Activated CD8-positive, alpha-beta memory T cell treated with anti-CD3 and anti-CD28 coated beads, Interleukin-2, amount 10 ng/mL, durations not matched to agents 7 days and 5 days (primary cell): ENCODE measurements at places on chromosomes 5 and 9. TPM values are rescaled to one million over a fixed set of nuclear protein-coding genes. Genes with fewer than 3 reads are reported as not detected.
A peak's percentile ranks its signal among the peaks of the same experiment; 100 is the strongest.

The AGPAT2 gene
- 16.9 TPM for total RNA-seq

The GLRA1 gene
- total RNA-seq, result not detected

The HTR4 gene
- total RNA-seq, result not detected

The TLX3 gene
- not detected for total RNA-seq

The CDH9 gene
- total RNA-seq, result not detected

The CFAP90 gene
- not detected for total RNA-seq

The RASGRF2 gene
- 4.8 TPM for total RNA-seq

- H3K36me3 ChIP-seq, result peaks cover 2% of the 10 kb centered on the region
- no peak overlapping the region for H3K4me3 ChIP-seq
These were observed 16.0 kb downstream of the TERT start for GRCh38 chr5:1278656-1279442.

DNA sequence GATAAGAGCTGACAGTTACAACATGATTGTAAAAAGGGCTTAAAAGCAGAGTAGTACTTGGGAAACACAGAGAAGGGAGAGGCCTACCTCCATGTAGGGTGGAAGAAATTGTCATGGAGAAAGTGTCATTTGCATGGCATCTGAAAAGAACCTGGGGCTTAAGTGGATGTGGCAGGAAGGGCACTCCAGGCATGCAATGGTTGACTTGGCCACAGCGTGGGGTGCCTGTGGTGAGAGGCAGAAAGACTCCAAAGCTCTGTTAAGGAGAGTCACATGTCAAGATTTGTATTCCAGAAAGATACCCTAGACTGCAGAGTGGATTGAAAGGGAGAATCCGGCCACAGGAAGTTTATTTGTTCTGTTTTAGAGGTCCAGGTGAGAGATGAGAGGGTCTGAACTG lies 2.4 kb downstream of the POLR3G start:
- H3K27me3 ChIP-seq, result no peaks in the 10 kb centered on the region
- no peak overlapping the region for H3K4me3 ChIP-seq
- no peak for DNase-seq
- H3K4me1 ChIP-seq, result peaks cover 35% of the 10 kb centered on the region
- peak overlapping the region; percentile 3 for H3K27ac ChIP-seq

DNA sequence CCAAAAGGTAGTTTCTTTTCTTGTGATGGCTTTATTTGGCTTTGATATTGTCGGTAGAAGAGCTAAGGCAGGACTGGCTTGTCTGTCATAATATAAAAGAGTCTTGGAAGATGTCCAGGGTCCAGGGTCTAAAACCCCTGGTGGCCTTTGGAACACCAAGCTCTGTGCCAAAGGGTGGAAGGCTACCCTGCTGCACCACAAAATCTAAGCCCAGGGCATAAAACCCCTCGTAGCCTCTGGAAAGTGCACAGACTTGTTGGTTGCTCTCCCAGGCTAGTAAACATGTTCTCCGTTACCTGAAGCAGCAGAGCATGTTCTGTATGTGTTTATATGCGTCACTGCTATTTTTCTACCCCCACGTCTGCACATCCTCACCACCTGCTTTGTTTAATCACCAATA lies 75.5 kb downstream of the OSTF1 start:
- no peak for DNase-seq
- H3K27me3 ChIP-seq, result no peaks in the 10 kb centered on the region
- H3K36me3 ChIP-seq, result peaks cover 67% of the 10 kb centered on the region
- no peak overlapping the region for H3K4me3 ChIP-seq

GRCh38 chr9:16595227-16595626 lies 275.2 kb downstream of the BNC2 start:
- H3K27me3 ChIP-seq, result no peaks in the 10 kb centered on the region
- H3K27ac ChIP-seq, result no peak overlapping the region
- no peak for DNase-seq
- H3K36me3 ChIP-seq, result no peaks in the 10 kb centered on the region

- no peak overlapping the region for H3K4me3 ChIP-seq
- H3K36me3 ChIP-seq, result no peaks in the 10 kb centered on the region
- no peaks in the 10 kb centered on the region for H3K27me3 ChIP-seq
- H3K27ac ChIP-seq, result no peak overlapping the region
These were observed 17.0 kb downstream of the BTF3 start for GRCh38 chr5:73515232-73515631.

DNA sequence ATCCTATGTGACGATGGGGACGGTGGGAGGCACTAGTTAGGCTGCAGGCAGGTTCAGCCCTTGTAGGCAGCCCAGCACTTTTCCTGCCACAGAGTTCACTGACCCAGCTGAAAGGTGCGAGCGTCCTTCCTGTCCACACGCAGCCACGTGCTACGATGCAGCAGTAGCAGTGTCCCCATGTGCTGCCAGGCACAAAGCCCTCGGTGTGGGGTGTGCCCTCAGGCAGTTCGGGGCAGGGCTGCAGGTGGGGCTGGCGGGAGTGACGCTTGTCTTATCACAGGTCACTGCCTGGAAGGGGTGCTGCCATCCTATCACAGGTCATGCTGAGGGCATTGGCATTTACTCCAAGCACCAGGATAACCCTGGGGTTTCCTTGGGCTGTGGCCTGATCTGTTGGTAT lies 46.8 kb upstream of the CLPTM1L start:
- H3K27me3 ChIP-seq, result peaks cover 5% of the 10 kb centered on the region
- no peak for DNase-seq
- no peaks in the 10 kb centered on the region for H3K36me3 ChIP-seq
- no peak overlapping the region for H3K27ac ChIP-seq
- no peak overlapping the region for H3K4me3 ChIP-seq
- peaks cover 4% of the 10 kb centered on the region for H3K4me1 ChIP-seq

- H3K27ac ChIP-seq, result no peak overlapping the region
- DNase-seq, result no peak
- H3K4me1 ChIP-seq, result peaks cover 2% of the 10 kb centered on the region
- no peaks in the 10 kb centered on the region for H3K36me3 ChIP-seq
These were observed 3.4 kb upstream of the CACFD1 start for GRCh38 chr9:133456409-133456808.

GRCh38 chr5:132815454-132815853 lies 2.4 kb downstream of the SOWAHA start:
- H3K27me3 ChIP-seq, result peaks cover 46% of the 10 kb centered on the region
- no peak overlapping the region for H3K27ac ChIP-seq

DNA sequence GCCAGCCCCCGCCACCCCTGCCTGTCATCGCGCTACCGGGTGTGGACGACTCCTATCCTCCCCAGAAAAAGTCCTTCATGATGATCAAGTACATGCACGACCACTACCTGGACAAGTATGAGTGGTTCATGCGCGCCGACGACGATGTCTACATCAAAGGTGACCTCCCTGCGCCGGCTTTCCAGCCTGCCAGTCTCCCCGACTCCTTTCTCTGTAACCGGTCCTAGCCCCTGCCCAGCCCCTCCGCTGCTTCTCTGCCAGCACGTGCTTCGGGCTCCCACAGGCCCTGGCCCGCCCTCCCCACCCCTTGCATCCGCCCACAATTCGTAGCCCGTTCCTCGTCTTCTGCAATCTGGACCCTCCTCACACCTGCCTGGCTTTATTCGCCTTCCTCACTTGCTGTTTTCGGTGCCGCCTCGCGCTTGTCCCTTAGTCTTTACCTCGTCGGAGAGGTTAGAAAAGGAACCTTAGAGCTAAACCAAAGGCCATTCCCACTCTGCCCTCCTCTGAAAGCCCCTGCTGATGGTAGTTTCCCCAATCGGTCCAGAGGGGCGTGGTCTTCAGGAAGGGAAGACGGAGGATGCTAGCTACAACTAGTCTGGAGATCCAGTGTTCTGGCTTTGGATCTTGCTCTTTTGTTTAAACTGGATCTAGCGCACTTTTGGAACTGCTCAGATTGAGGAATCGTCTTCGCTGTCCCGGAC lies 1.4 kb downstream of the CHSY3 start:
- peak overlapping the region; percentile 9 for H3K4me3 ChIP-seq
- peaks cover 44% of the 10 kb centered on the region for H3K27me3 ChIP-seq
- H3K27ac ChIP-seq, result no peak overlapping the region
- no peak for DNase-seq
- H3K4me1 ChIP-seq, result peaks cover 14% of the 10 kb centered on the region
- peaks cover 3% of the 10 kb centered on the region for H3K36me3 ChIP-seq

DNA sequence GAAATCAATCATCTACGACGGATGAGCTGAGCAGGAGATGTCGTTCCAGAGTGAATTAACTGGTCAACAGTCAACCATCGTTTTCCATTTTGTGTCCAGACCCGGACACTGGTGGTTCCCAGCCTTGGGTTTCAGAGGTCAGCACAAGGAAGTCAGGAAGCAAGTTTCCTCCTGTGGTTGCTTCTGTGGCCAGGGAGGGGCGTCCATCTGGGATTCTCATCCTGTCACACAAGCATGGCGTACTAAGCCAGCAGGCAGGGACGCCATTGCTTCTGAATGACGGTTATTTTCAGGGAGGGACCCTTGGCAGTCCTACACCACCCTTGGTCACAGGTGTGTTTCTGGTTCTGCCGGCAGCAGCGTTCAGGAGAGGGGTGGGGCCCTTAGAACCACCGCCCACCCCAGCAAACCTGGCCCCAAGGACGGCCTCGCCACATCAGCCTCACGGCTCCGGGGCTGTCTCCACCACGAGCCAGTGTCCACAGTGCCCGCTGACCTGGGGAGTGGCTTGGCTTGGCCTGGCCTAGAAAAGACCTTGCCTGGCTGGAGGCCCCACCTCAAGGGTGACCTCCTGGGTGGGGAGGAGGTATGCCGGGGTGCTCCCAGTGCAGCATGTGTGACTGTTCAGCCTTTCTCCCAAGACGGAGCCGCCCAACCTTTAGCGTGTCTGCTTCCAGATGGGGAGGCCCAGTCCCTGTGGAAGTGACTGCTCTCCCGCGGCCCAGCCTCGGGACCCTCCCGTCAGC lies 25.2 kb downstream of the NDUFS6 start:
- no peak for DNase-seq
- H3K27ac ChIP-seq, result no peak overlapping the region
- H3K4me1 ChIP-seq, result no peaks in the 10 kb centered on the region
- no peaks in the 10 kb centered on the region for H3K27me3 ChIP-seq

GRCh38 chr5:120240706-120241105 lies 223.4 kb upstream of the PRR16 start:
- DNase-seq, result no peak
- H3K36me3 ChIP-seq, result no peaks in the 10 kb centered on the region
- no peaks in the 10 kb centered on the region for H3K4me1 ChIP-seq
- H3K27ac ChIP-seq, result no peak overlapping the region

- peaks cover 42% of the 10 kb centered on the region for H3K4me1 ChIP-seq
- no peak for DNase-seq
- peaks cover 3% of the 10 kb centered on the region for H3K27me3 ChIP-seq
- H3K4me3 ChIP-seq, result no peak overlapping the region
- H3K36me3 ChIP-seq, result peaks cover 5% of the 10 kb centered on the region
- no peak overlapping the region for H3K27ac ChIP-seq
These were observed 124.4 kb downstream of the PIK3R1 start for GRCh38 chr5:68339921-68340321.

- no peak for DNase-seq
- peaks cover 19% of the 10 kb centered on the region for H3K4me1 ChIP-seq
- no peak overlapping the region for H3K27ac ChIP-seq
- no peak overlapping the region for H3K4me3 ChIP-seq
- H3K27me3 ChIP-seq, result no peaks in the 10 kb centered on the region
- no peaks in the 10 kb centered on the region for H3K36me3 ChIP-seq
These were observed 100.6 kb downstream of the ARHGAP26 start for GRCh38 chr5:142870532-142871362.

DNA sequence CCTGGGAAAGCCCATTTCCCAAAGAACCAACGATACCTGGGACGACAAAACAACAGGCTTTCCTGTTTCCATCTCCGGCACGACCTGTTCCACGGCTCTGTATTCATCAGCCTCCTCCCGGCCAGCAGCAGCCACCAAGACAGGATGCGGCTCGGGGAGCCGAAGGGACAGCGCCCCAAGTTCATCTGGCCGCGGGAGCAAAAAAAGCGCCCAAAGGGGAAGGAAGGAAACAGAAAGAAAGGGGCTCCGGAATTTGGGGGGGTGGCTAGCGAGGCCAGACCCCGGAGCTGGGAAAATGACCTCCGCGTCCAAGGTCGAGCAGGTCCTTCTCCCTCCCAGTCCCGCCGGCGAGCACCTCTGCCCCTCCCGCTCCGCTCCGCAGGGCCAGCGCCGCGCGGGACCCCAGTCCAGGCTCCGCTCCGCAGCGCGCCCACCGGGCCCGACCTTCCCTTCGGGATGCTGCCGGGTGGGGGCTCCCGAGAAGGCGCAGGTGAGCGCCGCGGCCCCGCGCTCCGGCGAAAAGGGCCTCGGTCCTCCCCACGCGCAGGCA lies 608 bp downstream of the ELOVL7 start:
- no peak for DNase-seq
- H3K4me1 ChIP-seq, result peaks cover 14% of the 10 kb centered on the region
- H3K4me3 ChIP-seq, result peak overlapping the region; percentile 73
- H3K27me3 ChIP-seq, result peaks cover 63% of the 10 kb centered on the region
- no peaks in the 10 kb centered on the region for H3K36me3 ChIP-seq
- no peak overlapping the region for H3K27ac ChIP-seq

DNA sequence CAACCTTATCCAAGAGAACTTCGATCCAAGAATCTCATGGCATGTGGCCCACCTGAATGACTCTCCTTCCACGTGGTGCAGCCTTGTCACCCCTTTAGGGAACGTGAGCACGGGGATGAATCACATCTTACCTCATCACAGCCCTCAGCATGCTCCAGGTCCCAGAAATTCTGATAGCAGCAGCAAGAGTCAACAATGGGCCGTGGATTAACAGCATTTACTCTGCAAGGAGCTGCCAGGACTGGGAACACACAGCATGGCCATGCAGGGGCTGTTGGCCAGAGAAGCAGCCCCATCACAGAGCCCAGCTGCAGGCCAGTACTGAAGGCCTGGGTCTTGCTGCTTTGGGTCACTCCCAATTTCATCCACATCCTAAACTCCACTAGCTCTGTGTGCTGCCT lies 150.4 kb downstream of the C5orf15 start:
- peaks cover 61% of the 10 kb centered on the region for H3K27me3 ChIP-seq
- no peak overlapping the region for H3K27ac ChIP-seq
- H3K4me1 ChIP-seq, result peaks cover 9% of the 10 kb centered on the region
- no peak for DNase-seq
- no peaks in the 10 kb centered on the region for H3K36me3 ChIP-seq

GRCh38 chr9:125522328-125522725 lies 184.7 kb downstream of the MAPKAP1 start:
- H3K27me3 ChIP-seq, result no peaks in the 10 kb centered on the region
- no peak overlapping the region for H3K4me3 ChIP-seq
- DNase-seq, result no peak
- peaks cover 16% of the 10 kb centered on the region for H3K36me3 ChIP-seq

DNA sequence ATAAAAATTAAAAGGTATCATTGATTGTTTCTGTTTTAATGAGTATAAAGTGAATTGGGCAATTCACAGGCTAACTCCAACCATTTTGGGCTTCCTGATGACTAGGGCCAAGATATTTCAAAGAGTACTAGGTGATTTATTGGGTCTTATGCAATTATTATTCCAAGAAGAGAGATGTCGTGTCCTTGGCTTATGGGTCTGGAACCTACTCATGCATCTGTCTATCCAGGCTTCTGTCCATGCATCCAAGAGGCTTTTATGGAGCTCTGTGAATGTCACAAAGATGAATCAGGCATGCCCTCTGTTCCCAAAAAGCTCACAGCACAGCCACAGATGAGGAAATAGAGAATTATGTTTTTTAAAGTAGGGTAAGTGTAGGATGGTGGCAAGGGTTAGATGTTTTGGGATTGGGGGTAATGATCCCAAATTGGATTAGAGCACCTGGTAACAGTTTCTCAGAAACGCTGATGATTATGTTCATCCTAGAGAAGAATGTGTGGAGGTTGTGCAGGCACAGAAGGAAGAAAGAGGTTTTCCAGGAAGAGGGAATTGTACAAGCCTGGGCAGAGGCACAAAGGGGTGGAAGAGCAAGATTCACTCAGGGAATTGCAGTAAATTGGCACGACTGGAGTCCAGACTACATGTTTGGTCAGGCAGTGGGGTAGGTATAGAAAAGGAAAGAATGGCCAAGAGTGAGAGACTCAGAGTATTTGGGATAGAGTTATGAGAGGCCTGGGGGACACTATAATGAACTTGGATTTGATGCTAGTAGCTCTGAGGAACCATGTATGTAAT lies 83.0 kb upstream of the TNC start:
- DNase-seq, result no peak
- H3K27ac ChIP-seq, result no peak overlapping the region
- no peaks in the 10 kb centered on the region for H3K36me3 ChIP-seq
- H3K27me3 ChIP-seq, result peaks cover 44% of the 10 kb centered on the region
- peaks cover 13% of the 10 kb centered on the region for H3K4me1 ChIP-seq
